Naive thymus-derived CD4-positive, alpha-beta T cell (primary cell): ENCODE measurements at places on chromosomes 7 and 10. TPM values are rescaled to one million over a fixed set of nuclear protein-coding genes. Genes with fewer than 3 reads are reported as not detected.

Gene SHH
- not detected for polyA plus RNA-seq

Gene SEMA3E
- not detected for polyA plus RNA-seq

Gene PRF1
- 27.6 TPM for polyA plus RNA-seq

Gene ST8SIA6
- polyA plus RNA-seq = 0.47 TPM

Gene CUZD1
- 1.5 TPM for polyA plus RNA-seq

Gene UCN3
- not detected for polyA plus RNA-seq

Gene DLX5
- polyA plus RNA-seq = not detected

Gene AEBP1
- 3.0 TPM for polyA plus RNA-seq

Gene ZNF25
- 4.3 TPM for polyA plus RNA-seq

Gene GIMAP2
- 150 TPM for polyA plus RNA-seq

Gene KNDC1
- polyA plus RNA-seq = not detected

Gene ENKUR
- polyA plus RNA-seq = not detected

Gene LBX1
- polyA plus RNA-seq = not detected

Gene CYP2C18
- not detected for polyA plus RNA-seq

Gene SEM1
- 102 TPM for polyA plus RNA-seq

Gene WDR86
- polyA plus RNA-seq = 3.1 TPM

Gene MAD1L1
- polyA plus RNA-seq = 314 TPM

Gene ADK
- polyA plus RNA-seq = 37.1 TPM

Gene PPP1R17
- not detected for polyA plus RNA-seq

Gene CPA2
- not detected for polyA plus RNA-seq

Gene AP1S1
- 3.3 TPM for polyA plus RNA-seq

Gene FXYD4
- polyA plus RNA-seq = not detected

Gene ARHGEF35
- polyA plus RNA-seq = 2.1 TPM

Gene PDZD7
- polyA plus RNA-seq = 0.71 TPM

Gene FAM25A
- not detected for polyA plus RNA-seq

Gene CYP2C8
- not detected for polyA plus RNA-seq

Gene LDB3
- not detected for polyA plus RNA-seq

Gene MPP7
- 46.8 TPM for polyA plus RNA-seq

Gene SEMA3C
- polyA plus RNA-seq = not detected

Gene AGR2
- polyA plus RNA-seq = not detected

Gene COL28A1
- polyA plus RNA-seq = 0.12 TPM

Gene C10orf105
- not detected for polyA plus RNA-seq

Gene MLXIPL
- not detected for polyA plus RNA-seq

Gene TDRD1
- polyA plus RNA-seq = 0.41 TPM

Gene ZSCAN21
- polyA plus RNA-seq = 13.4 TPM

Gene FERD3L
- not detected for polyA plus RNA-seq

Gene PLPP4
- not detected for polyA plus RNA-seq

Gene VWA2
- polyA plus RNA-seq = not detected

Gene MINDY4
- polyA plus RNA-seq = 0.41 TPM

Gene TRPV5
- polyA plus RNA-seq = not detected

Gene SMIM30
- polyA plus RNA-seq = 29.1 TPM

Gene CUBN
- 0.39 TPM for polyA plus RNA-seq

Gene C7orf57
- 0.13 TPM for polyA plus RNA-seq

Gene MALRD1
- not detected for polyA plus RNA-seq

Gene PGAM2
- polyA plus RNA-seq = not detected
